Dorsolateral prefrontal cortex (tissue), 122 donors: ENCODE measurements at places on chromosomes 11 and 22.
A peak's percentile ranks its signal among the peaks of the same experiment; 100 is the strongest.

- no peak for DNase-seq
Observed at GRCh38 chr22:37370306-37370979, 56.8 kb downstream of the ELFN2 start.

GRCh38 chr11:102459393-102459792 lies 6.8 kb upstream of the TMEM123 start:
- DNase-seq = no peak

GRCh38 chr11:25928076-25928475 lies 403.9 kb upstream of the ANO3 start:
- no peak for DNase-seq

GRCh38 chr11:79285756-79286155 lies 155.1 kb downstream of the TENM4 start:
- DNase-seq = no peak

- DNase-seq = no peak
Observed at GRCh38 chr11:113873236-113873626, 2.1 kb downstream of the USP28 start.

GRCh38 chr22:36586852-36587251 lies 57.9 kb upstream of the EIF3D start:
- no peak for DNase-seq

- no peak for DNase-seq
Observed at GRCh38 chr11:8731647-8732323, 49.2 kb downstream of the RPL27A start.

DNA sequence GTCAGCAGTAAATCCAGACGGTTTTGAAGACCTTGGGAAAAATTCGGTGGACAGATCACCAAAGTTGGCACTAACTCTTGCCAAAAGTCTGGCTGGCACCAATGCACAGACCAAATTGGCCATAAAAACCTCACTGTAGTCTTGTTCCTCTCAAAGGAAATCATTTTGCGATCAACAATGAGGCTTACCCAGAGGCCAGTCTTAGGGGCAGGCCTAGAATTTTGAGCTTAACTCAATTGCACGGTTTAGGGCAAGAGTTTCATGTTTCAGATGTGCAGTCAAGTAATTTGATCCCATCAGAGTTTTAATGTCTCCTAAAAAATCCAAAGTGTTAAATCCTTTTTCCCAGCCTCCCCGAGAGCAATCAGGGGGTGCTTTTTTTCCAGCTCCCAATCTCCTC lies 19.0 kb downstream of the MPPED2 start:
- DNase-seq = no peak

DNA sequence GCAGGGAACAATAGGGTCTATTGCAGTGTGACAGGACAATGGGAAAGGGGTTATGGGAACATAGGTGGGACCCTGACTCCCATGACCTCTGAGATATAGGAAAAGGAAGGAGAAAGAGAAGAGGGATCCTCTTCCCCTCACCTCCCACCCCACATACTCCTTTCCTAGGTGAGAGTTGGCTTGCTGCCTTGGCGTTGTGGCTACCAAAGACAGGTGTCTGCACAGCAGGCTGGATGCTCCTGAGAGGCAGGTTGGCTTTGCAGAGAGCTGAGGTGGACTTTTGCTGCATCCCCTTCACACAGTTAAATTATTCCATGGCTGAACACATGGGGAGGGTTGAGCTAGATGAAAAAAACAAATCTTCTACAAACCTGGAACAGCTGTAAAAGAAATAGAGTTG lies 80.7 kb downstream of the SYT9 start:
- DNase-seq = peak; percentile 83

GRCh38 chr11:94152678-94153065 lies 24.0 kb downstream of the PANX1 start:
- no peak for DNase-seq

DNA sequence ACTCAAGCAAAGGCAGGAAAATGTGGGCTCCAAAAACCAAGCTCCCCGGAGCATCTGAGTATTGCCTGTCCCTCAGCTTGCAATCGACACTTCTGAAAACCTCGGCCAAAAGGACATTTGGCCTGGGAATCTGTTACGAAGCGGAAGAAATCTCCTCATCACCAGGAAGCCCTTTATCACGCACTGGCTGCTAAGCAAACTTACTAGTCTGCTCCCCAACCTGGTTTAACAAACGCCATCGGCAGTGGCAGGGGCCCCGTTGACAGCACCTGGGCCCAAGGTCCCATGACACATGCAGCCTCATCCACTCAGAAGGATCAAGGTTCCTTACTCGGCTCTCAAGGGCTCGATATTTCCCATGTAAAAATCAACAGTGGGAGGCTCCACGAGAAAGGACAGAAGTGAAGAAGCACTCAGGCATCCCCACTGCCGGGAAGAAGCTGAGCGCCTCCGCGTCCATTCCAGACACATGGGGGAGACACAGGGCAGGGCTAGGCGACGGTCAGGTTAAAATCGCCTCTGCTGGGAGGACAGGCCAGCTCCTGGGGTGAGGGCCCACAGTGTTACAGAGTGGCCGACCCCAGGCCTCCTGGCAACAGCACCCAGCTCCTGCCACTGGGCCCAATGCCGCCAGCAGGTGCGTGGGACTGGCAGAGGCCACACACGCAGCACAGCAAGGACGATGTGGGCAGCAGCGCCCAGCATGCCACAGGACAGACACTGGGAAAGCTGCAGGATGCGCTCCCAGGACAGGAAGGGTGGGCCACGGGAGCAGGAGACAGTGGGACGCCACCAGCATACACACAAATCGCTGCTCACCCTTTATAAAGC lies 27.1 kb downstream of the BRD1 start:
- DNase-seq = no peak

GRCh38 chr22:37565830-37566229 lies 5.5 kb downstream of the CDC42EP1 start:
- no peak for DNase-seq

DNA sequence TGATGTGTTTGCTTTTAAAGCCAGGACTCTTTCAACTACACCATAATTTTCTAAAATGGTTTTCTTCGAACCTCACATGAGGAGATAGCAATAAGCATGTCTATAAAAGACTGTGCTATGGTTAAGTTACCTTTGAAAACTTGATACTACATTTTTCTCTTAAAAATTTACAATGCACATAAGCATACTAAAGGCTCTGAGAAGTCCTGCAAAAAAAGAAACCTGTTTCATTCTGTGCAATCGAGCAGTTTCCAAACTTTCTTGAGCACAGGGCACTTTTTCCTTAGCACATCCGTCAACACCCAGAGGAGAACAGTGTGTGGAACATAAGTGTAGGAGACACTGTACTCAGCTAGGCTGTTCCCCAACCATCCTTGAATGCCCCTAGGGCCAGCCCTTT lies 144.1 kb upstream of the ARHGAP20 start:
- DNase-seq = no peak

- no peak for DNase-seq
Observed at GRCh38 chr11:1349327-1350041, 40.1 kb upstream of the TOLLIP start.

- DNase-seq = no peak
Observed at GRCh38 chr22:32904044-32904443, 102.5 kb downstream of the TIMP3 start.

- DNase-seq = no peak
Observed at GRCh38 chr11:44611687-44612434, 46.4 kb downstream of the CD82 start.

- no peak for DNase-seq
Observed at GRCh38 chr22:37353839-37354238, 71.5 kb downstream of the CYTH4 start.

DNA sequence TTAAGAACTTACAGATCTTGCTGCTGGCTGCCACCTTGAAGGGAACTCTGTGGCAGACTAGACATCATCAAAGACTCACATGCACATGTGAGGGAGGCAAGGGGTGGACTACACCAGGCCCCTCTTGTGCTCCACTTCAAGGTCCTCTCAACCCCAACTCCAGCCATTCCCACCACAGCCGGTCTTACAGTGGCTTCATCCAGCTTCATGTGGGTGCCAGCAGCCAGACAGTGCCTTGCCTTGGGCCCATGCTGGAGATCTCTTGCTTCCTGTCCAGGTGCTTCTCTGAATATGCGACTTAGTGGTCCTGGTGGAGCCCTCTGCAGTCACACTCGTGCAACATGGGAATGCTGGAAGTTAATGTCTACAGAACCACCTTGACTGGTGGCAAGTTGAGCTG lies 44.6 kb upstream of the WNT7B start:
- DNase-seq = no peak

GRCh38 chr11:2772544-2773031 lies 72.8 kb upstream of the KCNQ1OT1 start:
- DNase-seq = peak; percentile 6

DNA sequence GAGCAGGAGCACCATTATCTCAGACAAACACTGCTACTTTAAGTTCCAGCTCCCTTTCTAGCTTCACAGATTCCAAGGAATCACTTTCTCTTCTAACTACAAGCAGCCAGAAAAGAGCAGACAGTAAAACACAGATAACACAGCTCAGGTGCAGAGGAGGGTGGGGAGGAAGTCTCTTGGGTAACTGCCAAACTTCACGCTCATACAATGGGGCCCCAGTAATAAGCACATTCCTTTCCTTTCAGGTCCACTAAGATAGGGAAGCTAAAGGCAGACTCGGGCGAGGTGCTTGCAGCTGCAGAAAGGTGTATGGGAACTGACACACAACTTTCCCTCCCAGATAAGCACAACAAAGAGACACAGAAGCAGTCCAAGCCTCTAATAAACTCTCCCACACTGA lies 69.2 kb upstream of the OR9G4 start:
- DNase-seq = no peak

DNA sequence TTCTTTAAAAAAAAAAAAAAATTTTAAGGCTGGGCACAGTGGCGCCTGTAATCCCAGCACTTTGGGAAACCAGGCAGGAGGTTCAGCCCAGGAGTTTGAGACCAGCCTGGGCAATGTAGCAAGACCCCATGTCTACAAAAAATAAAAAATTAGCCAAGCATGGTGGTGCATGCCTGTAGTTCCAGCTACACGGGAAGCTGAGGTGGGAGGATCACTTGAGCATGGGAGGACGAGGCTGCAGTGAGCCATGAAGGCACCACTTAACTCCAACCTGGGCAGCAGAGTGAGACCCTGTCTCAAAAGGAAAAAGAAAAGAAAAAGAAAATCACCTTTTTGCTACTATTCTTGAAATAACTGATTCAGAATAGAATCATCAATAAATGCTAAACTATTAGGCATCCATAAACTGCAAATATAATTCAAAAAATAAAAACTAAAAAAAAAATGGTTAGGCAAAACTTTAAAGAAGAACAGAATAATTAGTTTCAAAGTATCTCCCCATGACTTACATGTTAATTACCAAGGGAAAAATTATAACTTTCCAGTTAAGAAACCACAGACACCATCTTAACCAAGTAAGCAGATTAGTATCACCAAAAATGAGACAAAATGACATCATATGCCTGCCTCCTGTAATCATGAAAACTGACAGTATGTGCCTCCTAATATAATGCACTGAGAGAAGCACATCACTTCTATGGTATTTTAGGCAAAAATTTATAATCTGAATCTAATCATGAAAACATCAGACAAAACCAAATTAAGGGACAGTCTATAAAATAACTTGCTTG lies 63.6 kb downstream of the DENND5A start:
- DNase-seq = no peak

DNA sequence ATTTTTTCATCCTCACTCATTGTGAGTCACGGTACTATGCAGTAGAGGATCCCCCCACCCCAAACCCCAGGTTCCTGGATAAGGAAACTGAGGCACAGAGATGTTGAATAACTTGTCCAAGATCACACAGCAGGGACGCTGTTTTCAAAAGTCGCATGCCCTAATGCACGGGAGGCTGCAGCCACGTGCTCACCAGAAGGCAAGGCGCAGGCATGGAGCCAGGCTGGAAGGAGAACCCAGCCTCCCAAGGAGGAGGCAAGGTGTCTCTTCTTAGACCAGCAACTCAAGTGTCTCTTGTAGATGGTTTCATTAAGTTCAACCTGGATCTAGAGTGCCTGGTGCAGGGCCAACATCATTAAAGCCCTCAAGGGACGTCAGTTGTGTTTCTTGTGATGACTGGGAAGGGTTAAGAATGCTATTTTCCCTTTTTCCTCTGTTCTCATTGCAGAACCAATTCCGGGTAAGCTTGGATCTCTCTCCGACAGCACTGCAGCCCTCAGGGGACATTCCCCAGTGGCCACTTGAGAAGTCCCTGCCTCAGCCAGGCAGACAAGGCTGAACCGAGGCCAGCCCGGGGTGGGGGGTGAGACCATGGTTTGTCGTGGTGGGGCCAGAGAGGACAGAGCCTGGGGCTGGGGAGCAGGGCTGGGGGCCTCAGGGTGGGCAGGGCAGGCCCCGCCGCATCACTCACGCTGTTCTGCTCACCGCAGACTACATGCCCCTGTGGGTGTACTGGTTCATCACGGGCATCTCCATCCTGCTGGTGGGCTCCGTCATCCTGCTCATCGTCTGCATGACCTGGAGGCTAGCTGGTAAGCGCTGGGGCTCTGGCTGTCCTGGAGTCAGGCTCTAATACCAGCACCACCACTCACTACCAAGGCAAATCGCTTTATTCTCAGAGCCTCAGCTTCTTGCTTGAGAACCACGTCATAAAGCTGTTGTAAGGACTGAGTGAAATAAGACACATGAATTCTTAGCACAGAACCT lies 15.7 kb downstream of the TMEM121B start:
- DNase-seq = no peak

- DNase-seq = no peak
Observed at GRCh38 chr22:35589071-35589755, 27.9 kb downstream of the MB start.

DNA sequence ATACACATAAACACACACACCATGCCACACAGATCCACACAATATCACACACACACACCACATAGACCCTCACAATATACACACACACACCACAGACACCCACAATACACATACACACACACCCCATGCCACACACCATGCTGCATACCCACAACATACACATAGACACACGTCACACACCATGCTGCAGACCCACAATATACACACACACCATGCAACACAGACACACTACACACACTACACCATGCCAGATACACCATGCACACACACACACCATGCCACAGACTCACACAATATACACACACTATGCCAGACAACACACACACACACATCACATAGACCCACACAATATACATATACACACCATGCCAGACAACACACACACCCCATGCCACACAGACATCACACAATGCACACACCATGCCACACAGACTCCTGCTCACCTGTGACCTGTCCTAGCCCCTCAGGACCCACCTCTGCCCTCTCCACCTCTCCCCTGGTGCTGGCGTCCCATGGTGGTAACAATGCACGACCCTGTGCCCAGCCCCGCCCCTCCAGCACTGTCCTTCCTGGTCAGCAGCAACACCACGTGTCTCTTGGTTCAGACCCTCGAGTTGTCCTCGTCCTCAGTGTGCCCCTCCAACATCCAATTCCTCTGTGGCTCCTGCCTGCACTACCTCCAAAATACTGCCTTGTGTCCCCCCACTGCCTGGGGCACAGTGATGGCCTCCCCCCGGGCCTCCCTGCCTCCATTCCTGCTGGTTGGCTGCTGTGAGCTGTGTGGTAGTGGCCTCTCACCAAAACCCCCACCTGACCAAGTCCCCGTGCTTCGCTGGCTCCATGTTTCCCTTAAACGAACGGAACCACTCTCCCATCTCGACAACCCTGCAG lies 23.7 kb upstream of the RFPL3 start:
- no peak for DNase-seq

- DNase-seq = no peak
Observed at GRCh38 chr11:45185228-45185729, 38.8 kb downstream of the PRDM11 start.

- DNase-seq = no peak
Observed at GRCh38 chr11:61061081-61061826, 41.0 kb upstream of the CD5 start.

- DNase-seq = peak; percentile 32
Observed at GRCh38 chr11:36073411-36074203, 129.7 kb downstream of the LDLRAD3 start.

GRCh38 chr22:49322861-49323622 lies 504.6 kb downstream of the BRD1 start:
- peak; percentile 25 for DNase-seq
